ENCODE measurements at places on chromosomes 7 and 10. TPM values are rescaled to one million over a fixed set of nuclear protein-coding genes. Genes with fewer than 3 reads are reported as not detected.

Gene IL2RA
- polyA plus RNA-seq, result not detected

Gene TSPAN15
- 20.9 TPM for polyA plus RNA-seq

Gene SVOPL
- polyA plus RNA-seq, result 1.4 TPM

Gene WNT8B
- polyA plus RNA-seq, result 0.71 TPM

Gene ANKRD61
- polyA plus RNA-seq, result 0.23 TPM

Gene UBE3C
- polyA plus RNA-seq, result 32.0 TPM

Gene FRMD4A
- 38.6 TPM for polyA plus RNA-seq

Gene BNIP3
- 58.9 TPM for polyA plus RNA-seq

Gene SLC26A3
- polyA plus RNA-seq, result not detected

Gene SLC16A12
- 0.89 TPM for polyA plus RNA-seq

Gene LRIT1
- polyA plus RNA-seq, result 0.03 TPM

Gene HMX2
- polyA plus RNA-seq, result 2.7 TPM

Gene CACNA2D1
- polyA plus RNA-seq, result 2.9 TPM

Gene ATG9B
- polyA plus RNA-seq, result 2.7 TPM

Gene TMEM270
- 0.26 TPM for polyA plus RNA-seq

Gene GPC2
- polyA plus RNA-seq, result 47.8 TPM

Gene KIF11
- 5.9 TPM for polyA plus RNA-seq

Gene GLI3
- polyA plus RNA-seq, result 10.6 TPM

Gene NEUROG3
- 0.55 TPM for polyA plus RNA-seq

Gene TLL2
- 2.9 TPM for polyA plus RNA-seq

Gene GDI2
- polyA plus RNA-seq, result 169 TPM

Gene SLIT1
- 1.1 TPM for polyA plus RNA-seq

Gene HBP1
- polyA plus RNA-seq, result 17.2 TPM

Gene ZNF425
- polyA plus RNA-seq, result 3.4 TPM

Gene VIPR2
- polyA plus RNA-seq, result 10.9 TPM

Gene ZRANB1
- 6.1 TPM for polyA plus RNA-seq

Gene HOXA2
- not detected for polyA plus RNA-seq

Gene VPS41
- polyA plus RNA-seq, result 7.2 TPM

Gene WDFY4
- polyA plus RNA-seq, result not detected

Gene SDK1
- 3.3 TPM for polyA plus RNA-seq

Gene LEP
- polyA plus RNA-seq, result not detected

Gene RSU1
- polyA plus RNA-seq, result 50.0 TPM

Gene NRBF2
- 11.0 TPM for polyA plus RNA-seq
